Fibroblast of skin of back (primary cell): ENCODE measurements at places on chromosomes 7 and 10.

DNA sequence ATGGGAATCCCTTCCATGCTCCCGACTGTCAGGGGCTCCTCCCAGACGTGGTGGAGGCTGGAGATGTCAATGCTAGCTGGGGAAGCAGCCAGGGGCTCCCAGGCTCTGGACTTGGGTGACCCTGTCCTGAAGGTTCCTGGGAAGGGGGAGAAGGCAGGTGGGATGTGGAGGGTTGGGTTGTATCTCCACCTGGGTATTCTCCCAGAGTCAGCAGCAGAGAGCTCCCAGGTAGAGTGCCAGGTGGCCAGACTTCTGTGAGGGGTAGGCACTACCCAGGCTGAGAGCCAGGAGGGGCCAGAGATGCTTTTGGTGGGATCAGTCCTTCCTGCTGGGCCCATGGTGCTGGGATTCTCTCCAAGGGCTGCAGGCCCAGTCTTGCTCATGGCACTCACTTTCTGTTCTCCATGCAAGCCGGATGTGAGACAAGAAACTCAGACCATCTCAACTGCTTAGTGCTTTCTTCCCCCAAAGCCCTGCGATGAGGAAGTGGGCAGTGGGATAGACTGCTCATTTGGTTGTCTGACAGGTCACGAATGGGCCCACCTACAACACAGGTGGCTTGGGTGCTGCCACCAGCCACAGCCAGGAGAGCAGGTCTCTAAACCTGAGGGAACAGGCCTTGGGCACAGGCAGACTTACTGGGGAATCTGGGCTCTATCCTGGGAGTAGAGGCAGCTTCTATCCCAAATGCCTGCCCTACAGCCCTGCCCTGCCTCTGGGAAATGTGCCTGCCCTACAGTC is 52.5 kb upstream of the CAMK2B start:
- DNase-seq, result no peak

DNA sequence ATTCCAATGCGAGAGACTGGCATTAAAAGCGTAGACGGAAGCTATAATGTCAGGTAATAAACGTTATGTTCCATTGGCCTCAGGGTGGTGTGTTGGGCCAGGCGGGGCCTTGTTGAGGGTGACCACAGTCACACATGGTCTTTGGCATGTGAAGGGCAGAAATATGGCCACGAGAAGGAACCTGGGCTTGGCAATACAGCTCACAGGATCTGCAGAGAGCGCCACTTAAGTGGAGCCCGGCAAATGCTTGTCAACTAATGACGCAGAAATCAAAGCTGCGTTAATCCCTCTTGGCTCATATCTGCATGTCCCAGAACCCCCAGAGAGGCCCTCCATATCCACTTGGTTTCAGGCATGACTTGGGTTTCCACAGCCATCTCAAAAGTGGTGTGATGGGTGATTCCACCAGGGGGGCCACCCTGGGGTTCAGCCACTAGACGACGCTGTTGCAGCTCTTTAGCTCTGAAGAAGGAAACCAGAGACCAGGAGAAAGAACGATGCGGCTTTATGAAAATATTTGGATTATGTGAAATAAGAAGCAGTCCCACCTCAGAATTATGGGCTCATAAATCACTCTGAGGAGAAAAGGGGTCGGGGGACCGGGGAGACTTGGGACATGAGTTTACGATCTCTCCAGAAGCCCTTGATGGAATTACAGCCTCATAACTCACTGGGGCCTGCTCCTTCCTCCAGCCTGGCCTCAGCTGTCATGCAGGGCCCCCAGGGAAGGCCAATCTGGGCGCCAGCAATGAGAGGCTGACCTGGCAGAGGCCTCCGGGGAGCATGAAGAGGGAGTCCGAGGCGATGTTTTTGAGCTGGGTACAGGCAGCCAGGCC is 462.5 kb downstream of the PLXNA4 start:
- DNase-seq, result no peak

GRCh38 chr7:26624431-26624830 is 240.0 kb downstream of the SKAP2 start:
- DNase-seq, result no peak

- DNase-seq, result no peak
Observed at GRCh38 chr7:42982604-42983115, 50.5 kb downstream of the MRPL32 start.

GRCh38 chr10:84329196-84329611 is 815 bp downstream of the CCSER2 start:
- DNase-seq, result peak; percentile 61

GRCh38 chr7:120272701-120273475 is at the start of gene KCND2:
Gene KCND2, plus strand, starts transcription at chr7:120273175.
- DNase-seq, result peak; percentile 6

GRCh38 chr7:65972976-65973375 is 9.0 kb downstream of the GUSB start:
- DNase-seq, result no peak

DNA sequence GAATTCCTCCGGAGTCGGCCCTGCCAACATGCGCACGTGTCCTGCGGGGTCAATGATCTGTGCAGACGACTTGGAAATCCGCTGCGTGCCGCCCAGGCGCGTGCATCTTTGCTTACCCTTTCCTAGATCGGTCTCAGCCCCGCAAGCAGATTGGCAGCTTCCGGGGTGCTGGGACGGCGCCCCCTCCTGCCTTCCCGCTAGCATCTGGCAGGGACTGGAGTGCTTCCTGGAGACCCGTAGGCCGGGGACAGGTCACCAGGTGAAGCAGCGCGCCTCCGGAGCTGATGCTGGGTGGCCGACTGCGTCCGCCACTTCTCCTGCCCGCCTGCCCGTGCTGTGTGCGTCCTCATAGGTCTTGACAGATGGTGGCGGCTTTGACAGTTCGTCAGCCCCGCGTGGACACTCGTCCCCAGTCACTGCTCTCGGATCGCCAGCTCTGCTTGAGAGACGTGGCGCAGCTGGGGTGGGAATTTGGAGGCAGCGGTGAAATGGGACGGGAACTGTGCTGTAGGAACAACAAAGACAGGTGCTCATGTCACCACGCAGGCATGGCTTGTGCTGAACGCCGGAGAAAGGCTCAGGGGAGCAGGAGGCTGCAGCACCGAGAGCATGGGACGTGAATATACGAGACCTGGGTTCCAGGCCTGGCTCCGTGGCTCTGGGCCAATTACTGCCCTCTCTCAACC is 21.9 kb upstream of the KCNK18 start:
- no peak for DNase-seq

GRCh38 chr10:43314626-43315495 is 48.0 kb upstream of the RASGEF1A start:
- no peak for DNase-seq

DNA sequence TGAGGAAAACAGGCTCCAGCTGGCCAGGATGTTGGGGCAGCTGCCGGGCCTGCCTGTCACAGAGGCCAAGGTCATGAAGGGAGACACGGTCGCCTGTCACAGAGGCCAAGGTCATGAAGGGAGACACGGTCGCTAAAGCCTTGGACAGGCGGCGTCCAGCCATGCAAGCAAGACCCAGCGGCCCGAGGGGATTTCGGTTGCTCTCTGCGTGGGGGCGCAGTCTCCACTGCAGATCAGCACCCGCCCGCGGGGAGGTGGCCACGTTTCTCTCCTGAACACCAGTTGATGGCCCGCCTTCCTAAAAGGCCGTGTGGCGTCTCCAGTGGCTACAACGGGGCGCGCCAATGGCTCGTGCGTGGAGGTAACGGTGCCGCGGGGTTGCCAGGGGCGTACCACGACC is 67.0 kb upstream of the PCGF5 start:
- no peak for DNase-seq

DNA sequence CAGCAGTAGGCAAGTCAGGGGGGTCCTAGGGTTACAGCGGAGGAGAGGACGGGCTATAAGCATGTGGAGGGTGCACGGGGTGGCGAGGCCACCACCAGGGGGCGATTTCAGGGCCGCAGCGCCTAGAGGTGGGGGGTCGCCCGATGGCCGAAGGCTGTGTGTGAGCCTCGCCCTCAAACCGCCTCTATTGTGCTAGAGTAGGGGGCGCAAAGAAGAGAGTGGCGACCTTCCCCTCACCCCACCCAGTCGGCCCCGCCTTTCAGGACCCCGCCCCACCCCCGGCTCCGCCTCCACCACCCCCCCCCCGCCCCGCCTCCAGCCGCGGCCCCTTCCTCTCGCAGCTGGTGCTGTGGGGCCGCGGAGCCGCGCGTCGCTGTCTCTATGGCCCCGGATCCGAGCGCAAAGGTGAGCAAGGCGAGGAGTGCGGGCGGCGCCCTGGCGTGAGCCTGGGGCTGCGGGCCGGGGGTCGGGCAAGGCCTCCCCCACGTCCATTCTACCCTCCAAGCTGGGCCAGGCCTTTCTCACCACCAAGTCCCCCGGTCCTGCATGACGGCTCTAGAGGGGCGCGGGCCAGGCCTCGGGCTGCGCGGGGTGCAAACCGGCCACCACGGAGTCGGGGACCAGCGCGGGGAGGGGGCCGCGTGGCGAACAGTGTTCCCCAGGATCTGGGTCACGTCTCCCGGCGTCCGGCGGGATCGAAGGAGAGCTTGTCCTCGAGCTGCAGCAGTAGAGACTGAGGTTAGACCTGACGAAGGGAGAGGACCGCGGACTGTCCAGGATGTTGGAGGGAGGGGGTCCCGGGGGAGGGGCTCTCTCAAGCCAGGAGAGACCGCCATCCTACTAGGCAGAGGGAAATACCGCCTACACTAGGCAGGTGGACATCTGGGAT is at the start of gene SEMA4G:
Gene SEMA4G, plus strand, starts transcription at position 318 of the 889 bp plus-strand sequence. CDS start 3,409 bp downstream, outside the sequence.
- peak; percentile 21 for DNase-seq

- no peak for DNase-seq
Observed at GRCh38 chr7:79401254-79401653, 52.2 kb downstream of the MAGI2 start.

DNA sequence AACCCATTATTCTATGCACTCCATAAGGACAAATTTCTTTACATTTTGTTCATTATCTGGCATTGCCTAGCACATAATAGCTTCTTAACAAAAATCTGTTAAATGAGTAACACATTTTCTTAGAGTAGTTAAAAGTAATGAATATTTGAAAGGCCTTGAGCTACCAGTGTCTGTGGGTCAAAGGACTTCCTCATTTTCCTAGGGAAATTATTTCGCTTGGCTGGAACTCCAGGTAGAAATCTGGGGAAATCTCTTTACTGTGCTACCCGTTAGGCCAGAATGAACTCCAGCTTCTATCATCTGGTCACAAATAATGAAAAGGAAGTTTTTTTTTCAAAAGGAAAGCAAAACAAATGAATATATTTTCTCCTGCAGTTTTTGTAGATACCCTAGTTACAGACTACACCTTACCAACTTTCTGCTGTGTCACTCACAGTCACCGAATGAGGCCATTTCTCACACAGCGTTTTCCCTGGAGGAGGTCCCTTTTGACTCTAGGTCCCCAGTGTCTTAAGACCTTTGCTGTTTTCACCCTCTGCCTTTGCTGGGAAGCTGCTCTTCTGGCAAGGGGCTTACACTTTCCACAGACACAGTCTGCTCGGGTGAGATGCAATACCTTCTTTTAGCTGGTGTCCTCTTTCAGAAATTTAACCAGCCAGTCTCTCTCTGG is 1.6 kb downstream of the SAMD9L start:
- DNase-seq, result no peak

DNA sequence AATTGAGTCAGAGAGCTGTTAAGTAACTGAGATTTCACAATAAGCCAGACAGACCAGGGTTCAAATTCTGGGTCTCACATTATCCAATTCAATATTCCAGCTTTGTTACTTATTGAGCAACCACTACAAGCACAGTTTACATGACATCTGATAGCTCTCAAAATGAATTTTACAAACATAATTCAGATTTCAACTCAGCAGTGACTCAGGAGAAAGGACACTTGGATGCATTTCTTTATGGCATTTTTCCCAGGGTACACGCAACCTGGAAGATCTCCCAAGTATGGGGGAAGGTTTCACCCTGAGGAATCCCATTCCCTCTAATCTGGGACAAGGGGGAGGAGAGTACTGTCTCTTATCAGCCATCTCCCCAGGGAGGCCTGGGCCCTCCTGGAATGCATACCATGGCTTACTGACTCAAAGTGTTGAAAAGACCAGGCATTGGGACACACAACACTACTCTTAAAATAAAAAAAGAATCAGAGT is 102.4 kb downstream of the CFTR start:
- DNase-seq, result peak; percentile 87

- DNase-seq, result peak; percentile 92
Observed at GRCh38 chr10:31769564-31769963, 159.1 kb downstream of the ARHGAP12 start.

DNA sequence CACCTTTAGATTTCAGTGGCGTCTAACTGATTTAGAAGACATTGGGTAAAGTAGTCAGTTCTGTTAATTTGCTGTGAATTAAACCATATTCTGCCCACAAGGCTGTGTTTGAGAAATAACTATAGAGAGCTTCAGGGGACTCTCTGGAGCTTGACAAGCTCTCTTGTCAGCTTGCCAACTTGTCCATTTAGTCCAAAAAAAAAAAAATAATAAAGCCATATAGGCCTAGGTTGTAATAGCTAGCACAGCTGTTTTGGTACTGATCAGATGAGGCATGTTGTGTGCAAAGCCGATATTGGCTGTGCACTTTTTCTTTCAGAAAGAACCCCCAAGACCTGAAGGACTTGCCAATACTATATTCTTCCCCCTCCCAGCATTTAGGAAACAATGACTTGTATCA is 20.2 kb upstream of the ZNF282 start:
- no peak for DNase-seq

GRCh38 chr10:35463878-35464277 is 127.6 kb downstream of the CCNY start:
- DNase-seq, result no peak

DNA sequence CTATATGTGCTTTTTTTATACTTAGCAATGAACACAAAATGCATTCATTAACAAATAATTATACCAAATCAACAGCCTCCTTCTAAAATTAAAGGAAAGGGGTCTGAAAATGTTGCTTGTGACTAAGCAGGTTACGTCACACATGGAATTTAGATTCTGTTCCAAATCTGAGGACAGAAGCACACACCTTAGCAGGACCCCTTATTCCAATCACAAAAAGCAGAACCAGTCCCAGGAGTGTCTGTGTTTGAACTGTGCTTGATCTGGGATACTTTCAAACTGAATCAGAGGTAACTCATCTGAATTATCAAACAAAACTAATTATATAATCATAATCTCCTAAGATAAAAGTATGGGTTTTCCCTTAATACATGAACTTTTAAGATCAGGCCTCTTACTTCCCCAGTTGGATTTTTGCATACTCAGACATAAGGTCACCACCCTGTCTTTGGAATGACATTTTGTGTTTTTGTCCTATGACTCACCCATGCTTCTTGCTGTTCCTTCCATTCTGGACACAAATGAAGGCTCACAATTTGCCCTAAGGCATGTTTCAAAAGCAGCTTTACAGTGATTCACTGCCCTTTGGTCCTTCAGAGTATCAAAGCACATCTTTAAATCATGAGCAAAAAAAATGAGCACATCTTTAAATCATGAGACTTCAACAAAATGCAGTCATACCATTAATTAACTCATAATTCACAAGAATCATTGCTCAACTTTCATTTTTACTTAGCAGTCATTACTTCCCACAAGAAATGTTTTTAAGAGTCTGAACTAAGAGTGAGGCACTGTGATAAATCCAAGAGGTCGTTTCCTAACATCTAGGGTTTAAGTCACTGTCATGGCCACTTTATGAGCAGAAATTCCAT is 35.5 kb downstream of the SEMA3C start:
- peak; percentile 99 for DNase-seq

- no peak for DNase-seq
Observed at GRCh38 chr7:158486919-158487318, 100.7 kb downstream of the PTPRN2 start.
